ENCODE measurements at places on chromosomes 1 and 21.

DNA sequence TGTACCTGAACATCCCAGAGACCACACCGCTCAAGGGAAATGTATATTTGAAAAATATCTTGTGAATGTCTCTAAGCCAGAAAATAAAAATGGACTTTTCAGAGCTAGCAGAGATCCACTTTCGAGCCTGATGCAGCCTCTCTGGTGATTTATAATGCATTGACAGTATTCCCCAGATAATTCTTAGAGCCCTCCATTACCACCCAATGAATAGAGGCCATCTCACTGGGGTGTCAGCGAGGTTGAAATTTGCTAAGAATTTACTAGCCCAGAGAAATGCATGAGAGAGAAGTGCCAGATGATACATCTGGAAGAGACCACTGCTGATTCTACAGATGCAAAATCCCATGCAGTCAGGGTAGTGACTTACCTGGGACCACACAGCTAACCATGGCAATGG is 25.5 kb upstream of the NTPCR start:
- no peak for ATAC-seq

GRCh38 chr1:15141935-15142539 is 11.5 kb upstream of the TMEM51 start:
- peak; percentile 64 for ATAC-seq

- ATAC-seq, result peak; percentile 0
These were observed 1.4 kb downstream of the PPP2R5A start for GRCh38 chr1:212286556-212287131.

DNA sequence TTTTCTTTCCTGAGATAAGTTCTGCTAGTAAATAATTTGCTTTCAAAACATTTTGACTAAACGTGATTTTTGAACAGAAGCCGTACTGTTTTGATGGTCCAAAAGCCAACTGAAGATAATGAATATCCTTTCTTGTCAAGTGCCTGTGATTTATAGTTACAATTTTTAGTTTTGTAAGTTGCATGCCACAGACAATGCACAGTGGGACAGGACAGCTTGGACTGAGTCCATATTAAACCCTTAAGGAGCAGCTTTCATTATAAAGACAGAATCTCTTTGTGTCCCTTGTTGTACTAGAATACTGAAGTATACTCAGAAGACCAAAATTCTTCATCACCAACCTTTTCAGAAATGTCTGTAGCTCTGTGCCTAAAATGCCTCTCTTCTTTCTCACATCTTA is 92.2 kb downstream of the LTN1 start:
- ATAC-seq, result no peak

DNA sequence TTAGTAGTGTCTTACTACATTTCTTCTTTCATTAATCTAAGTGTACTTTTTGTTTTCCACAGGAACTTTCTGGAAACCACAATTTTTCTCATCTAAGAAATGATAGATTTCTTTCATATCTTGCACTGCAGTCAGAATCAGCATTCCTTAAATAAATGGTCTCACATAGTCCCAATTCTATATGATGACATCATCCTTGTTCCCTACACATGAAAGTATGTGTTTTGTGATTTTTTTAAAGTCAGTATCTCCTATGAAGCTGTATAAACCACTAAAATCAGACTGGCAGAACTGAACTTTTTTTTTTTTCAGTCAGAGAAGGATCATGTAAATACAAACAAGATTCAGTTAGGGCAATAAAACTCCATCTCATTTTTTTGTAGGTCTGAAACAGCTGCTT is 742.6 kb upstream of the CXADR start:
- ATAC-seq, result no peak

- ATAC-seq, result peak; percentile 26
These were observed 147.8 kb downstream of the TENT5C start for GRCh38 chr1:117753652-117754051.

GRCh38 chr1:171344473-171344820 is 30.5 kb downstream of the FMO4 start:
- no peak for ATAC-seq

DNA sequence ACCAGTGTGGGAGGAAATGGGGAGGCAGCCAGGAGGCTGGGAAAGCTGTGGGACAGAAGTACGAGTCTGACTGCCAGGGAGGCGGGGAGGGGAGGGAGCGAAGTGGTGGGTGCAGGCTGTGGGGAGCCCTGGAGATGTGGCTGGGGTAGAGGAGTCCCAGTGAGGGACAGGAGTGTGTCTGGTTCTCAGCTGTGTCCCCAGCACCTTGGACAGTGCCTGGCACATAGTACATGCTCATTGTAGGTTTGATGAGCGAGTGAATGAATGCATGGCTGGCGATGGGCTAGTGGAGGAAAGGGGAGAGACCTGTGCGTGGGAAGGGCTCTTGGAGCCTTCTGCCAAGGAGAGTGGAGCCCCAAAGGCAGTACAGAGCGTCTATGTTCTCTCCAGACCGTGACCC is 104.1 kb downstream of the SIK1 start:
- ATAC-seq, result 0 out of 3 replicates have a peak, but pooled peaks have one; percentile 28

DNA sequence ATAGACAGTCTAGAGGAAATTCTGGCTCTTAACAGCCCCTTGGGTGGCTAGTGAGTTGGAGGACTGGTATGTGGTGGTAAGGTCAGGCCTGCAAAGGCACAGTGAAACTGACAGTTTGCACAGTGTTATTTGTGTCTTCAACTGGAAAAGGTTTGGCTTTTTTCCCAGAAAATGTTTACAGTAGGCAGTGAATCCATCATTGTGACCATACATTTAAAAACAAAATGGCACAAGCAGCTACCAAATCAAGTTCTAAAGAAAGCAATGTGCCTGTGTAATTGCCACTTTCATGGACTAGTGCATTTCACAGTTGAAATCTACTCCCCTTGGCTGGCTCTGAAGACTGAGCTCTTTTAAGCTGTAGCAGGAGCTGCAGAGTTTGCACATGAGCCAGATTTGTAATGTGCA is 24.8 kb downstream of the ATPAF1 start:
- ATAC-seq, result peak; percentile 99

DNA sequence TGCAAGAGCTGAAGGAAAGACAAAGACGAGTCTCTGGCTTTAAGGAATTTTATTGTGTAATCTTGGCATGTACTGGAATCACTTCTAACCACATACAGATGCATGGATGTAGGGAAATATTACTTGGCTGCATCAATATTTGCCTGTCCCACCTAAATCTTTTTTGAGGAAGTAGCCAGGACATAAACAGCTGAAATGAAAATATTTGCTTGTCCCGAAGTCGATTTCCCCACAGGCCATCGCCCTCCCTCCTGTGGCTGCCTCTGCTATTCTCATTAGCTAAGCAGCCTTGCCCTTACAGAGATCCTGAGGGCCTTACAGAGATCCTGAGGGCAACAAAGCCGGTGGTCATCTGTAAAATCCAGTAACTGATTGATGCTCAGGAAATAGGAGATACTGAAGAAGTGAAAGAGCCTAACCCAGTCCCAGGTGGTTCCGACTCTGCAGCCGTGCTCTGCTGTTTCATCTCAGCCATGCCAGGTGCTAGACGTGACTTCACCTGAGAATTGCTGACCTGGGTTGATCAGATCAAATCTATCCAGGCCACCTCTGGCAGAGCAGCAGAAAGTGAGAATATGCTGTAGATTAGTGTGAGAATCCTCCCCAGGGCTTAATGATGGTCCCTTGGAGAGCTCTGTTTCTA is 25.5 kb downstream of the MAN1C1 start:
- ATAC-seq, result no peak

DNA sequence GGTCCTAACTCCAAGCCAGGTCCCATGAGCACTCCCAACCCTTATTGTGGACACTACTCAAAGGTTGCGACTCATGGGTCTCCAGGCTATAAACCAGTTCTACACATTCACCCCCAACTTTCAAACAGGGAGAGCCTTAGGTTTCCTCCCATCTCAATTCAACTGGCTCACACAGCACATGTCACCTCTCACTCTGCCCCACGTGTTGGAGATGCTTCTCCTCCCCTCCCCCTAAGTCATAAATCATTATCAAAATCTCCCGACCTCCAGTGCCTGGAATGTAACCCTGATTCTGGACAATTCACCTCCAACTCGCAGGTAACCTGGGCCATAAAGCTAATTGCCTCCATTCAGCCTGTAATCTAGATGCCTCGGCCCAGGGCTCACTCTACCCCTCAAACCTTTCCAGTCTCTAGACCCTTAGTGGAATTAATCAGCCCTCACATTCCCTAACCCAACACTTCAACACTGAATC is 595 bp downstream of the AK2 start:
- ATAC-seq, result peak; percentile 36

GRCh38 chr1:205582046-205582445 is 49.8 kb downstream of the ELK4 start:
- no peak for ATAC-seq

DNA sequence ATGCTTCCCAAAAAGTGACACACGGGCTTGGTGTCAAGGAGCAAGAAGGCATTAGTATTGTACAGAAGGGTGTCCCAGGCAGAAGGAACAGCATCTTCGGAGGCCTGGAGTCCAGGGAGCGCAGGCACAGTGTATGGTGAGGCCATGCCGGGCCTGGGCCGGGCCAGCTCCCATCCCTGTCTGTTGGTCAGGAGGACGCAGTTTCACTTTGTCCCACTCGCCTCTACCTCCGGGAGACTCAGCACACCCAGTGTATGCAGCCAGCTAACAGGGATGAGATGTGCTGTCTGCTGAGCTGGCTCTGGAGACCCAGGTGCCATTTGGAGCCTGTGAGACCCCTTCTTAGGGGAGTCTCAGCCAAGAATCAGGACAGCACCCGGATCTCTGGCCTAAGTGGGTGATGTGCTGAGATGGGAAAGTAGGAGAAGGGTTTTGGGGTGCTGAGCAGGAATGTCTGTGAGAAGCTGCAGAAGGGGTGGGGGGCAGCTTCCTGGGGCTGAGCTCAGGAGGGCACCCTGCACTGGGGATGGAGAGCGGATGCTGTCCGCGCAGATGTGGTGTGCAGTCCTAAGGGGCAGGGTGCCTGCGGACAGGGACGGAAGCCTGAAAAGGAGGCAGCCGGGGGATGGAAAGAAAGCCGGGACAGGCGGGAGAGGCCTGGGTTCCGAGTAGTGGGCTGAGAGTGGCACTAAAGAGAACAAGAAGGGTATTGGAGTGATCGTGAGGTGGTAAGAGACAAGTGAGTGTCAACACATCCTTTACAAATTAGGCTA is 25.7 kb downstream of the DMRTB1 start:
- no peak for ATAC-seq

GRCh38 chr1:36872126-36872754 is 162.1 kb downstream of the GRIK3 start:
- no peak for ATAC-seq

DNA sequence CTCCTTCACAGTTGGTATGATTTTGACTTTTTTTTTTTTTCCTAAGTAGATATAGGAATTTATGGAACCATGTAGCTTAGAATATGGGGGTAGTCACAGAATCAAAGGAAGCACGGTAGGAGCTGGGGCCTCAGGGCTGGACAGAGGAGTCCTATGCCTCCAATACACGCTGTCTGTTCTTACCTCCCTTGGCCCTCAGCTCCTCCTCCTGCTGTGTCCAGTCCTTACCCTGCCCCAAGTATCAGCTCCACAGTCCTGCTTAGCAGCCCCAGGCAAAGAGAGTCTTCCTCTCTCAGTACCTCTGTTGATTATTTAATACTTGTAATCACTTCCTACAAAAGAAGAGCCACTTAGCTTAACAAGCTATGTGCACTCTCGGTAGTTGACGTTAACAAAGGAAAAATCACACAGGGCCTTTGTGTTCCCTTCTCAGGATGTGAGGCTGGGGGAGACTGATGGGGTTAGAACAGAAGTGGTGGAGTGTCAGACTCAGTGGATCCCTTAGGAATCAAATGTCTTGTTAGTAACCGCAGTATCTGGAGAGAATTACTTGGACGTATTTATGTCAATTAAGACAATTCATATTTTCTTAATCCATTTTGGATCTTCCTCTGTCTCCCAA is 292.3 kb downstream of the HHAT start:
- ATAC-seq, result no peak

DNA sequence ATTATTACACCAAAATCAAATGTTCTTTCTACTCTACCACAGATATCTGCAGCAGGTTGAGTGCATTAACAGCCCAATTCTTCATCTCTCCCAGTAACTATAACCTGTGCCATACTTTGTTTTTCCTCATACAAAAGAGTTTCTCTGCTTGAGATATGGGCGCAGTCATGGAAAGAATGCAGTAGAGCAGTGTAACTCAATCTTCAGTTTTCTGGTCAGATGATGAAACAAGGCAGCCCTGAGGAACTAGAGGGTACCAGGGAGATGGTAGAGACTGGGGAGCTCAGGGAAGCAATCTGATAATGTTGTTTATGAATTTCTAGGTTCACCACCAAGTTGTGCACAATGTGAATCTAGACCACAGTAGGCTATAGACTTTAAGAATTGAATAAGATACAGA is 39.6 kb downstream of the ASPM start:
- no peak for ATAC-seq

GRCh38 chr1:229495782-229496181 is 12.4 kb downstream of the NUP133 start:
- no peak for ATAC-seq

DNA sequence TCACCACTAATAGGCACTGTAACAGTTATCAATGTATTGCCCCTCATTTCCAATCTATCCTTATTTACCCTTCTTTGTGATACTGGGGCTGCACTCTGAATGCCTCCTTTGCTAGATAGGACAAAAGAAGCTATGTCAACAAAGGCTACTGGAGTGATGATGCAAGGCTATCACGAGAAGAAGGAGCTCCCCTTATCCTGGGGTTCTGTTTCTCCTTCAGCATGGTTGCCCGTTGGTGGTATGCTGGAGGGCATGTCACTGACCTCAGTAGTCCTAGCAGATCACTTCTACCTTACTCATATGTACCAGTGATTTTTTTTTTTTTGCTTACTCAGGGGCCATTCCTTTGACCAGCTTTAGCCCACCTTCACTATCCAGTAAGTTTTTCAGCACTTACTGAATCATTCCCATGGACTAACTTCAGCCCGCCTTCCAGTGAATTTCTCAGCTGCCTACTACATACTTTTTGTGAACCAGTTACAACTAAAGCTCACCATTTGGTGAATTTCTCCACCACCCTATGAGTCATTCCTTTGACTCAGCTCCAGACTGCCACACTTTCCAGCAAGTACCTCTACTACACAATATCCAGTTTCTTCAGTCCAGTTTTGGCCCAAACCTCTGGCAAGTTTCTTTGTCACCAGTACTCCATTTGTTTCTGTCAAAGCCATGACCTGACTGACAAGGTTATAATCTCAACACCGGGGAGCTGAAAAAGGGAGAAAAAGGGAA is 944.5 kb downstream of the KCNT2 start:
- peak; percentile 90 for ATAC-seq

DNA sequence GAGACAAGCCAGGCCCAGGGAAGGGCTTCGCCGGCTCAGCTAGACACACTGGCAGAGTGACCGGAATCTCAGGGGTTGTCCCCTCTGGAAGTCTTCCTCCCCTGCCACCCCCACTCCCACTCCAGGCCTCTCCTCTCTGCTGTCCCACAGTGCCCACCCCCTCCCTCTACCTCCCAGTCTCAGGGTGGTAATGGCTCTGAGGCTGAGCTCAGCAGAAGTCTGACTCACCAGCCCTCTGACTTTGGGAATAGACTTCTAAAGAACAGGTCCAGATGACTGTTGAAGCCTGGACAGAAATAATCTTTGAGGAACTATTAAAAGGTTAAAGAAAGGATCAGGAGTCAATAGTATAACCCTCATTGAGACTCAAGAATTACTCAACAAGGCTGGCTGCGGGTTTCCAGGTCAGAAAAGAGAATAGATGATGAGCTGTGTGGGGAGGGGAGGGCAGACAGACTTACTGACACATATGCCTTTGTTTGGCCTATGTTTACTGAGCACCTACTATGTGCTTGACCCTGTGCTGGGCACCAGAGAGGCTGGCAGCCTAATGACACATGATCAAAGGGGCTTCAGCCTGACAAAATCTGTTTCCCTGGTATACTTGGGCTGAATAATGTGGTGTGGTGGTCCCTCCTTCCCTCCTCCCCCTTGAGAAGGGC is 8.2 kb downstream of the HCRTR1 start:
- peak; percentile 52 for ATAC-seq

- no peak for ATAC-seq
These were observed 42.8 kb downstream of the TYW3 start for GRCh38 chr1:74775735-74776134.
